ENCODE measurements at places on chromosomes 13 and 19.

DNA sequence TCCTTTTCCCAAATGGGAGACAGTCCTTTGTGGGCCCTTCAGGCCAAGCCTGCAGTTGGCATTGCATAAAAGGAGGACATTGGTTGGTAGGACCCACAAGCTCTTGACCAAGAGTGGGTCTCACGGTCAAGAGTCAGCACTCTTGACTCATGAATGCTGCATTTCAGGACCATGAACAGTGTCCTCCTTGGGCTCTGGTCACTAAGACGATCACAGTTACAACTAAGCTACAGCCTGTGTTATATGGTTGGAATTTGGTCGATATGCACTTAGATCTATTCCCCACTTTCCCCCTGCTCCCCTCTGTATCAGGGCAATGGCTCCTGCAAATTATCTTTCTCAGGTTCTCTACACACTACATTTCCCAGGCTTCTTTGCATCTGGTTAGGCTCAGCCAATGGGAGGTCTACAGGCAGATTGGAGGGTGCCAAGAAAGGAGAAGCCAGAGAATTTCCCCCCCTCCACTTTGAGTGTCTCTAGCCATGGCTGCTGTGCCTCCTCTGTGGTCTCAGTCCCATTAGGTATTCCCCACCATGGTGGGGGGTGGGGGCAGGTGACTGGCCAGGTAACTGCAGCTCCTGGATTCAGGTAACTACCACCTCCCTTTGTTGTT lies 3.1 kb upstream of the OLFM2 start:
- DNase-seq, result no peak

DNA sequence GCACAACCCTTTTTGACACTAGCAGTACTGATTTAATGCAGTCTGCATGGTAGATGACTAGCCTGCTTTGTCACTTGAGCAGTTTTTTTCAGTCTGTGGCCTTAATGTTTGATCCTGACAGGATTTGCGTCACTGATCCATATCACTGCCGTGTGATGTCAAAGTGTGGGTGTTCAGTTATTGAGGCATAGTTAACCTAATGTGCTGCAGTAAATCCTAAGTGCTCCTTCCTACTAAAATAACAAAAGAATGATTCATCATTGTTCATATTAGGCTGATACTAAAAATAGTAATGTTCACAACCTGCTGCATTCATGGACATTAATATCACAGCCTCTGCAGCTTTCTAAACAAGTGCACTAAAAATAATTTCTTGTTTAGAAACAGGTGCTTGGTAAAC lies 121.9 kb upstream of the MLNR start:
- DNase-seq, result no peak

DNA sequence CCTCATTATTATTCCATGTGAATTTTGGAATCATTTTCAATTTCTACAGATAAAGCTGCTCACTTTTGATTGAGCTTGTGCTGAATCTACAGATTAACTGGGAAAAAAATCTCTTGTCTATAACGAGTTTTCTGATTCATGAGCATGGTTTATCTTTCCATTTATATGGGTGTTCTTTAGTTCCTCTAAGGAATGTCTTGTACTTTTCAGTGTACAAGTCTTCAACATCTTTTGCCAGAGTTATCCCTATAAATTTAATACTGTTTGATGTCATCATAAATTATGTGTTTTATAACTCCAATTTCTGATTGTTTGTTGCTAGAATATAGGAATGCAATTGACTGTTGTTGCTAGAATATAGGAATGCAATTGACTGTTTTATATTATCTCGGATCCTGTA lies 533.8 kb downstream of the OLFM4 start:
- DNase-seq, result no peak

DNA sequence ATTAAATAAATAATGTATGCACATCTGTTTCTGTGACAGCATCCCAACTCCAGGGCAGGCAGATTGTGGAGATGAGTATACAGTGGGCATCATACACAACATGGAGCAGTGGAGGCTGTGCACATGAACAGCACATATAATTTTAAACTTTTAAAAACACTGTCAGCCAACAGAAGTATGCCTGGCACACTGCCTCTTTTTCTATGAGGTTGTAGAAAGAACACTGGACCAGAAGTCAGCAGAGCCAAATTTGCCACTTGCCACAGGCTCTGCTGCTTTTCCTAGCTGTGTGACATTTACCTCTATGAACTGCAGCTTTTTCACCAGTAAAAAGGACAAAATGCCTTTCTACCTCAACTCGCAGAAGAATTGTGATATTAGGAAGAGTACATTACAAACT lies 118.7 kb downstream of the FRY start:
- DNase-seq, result no peak

GRCh38 chr19:33492090-33492489 lies 29.5 kb downstream of the PEPD start:
- no peak for DNase-seq

DNA sequence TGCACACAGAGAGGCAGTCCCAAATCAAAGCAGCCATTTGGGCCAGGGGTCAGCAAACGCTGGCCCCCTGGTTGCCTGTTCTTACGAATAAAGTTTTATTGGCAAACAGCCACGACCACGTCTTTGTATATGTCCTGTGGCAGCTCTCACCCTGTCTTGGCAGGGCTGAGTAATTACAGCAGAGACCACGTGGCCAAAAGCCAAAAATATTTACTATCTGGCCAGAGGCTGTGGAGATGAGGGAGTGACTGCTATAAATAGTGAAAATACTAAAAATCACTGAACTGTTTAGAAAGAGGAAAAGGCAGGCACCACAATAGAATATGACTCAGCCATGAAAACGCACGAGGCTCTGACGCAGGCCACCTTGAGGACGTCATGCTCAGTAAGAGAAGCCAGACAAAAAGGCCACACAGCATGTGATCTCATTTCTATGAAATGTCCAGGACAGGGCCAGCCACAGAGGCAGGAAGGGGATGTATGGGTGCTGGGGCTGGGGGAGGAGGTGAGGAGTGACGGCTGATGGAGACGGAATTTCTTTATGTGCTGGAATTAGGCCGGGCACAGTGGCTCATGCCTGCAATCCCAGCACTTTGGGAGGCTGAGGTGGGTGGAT lies 29.4 kb downstream of the SMIM24 start:
- DNase-seq, result no peak

DNA sequence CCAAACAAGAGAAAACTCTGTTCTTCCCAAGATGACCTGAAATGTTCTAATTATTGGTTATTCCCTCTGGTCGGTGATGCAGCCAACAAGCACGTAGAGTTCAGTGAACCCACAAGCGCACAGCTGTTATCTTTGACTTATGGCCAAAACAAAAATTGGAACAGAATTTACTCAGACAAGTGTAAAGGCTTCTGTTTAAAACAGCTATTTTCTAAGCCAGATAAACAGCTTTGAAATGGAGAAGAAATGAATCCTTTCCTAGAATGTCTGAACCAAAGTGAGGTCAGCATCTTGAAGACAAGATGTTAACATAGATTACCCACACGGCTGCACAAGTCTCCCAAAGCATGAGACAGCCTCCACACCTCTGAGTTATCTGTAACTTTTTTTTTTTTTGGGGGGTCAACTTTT lies 669.2 kb downstream of the DIAPH3 start:
- DNase-seq, result no peak

- no peak for DNase-seq
These were observed 25.4 kb downstream of the PCDH9 start for GRCh38 chr13:67204764-67205163.

DNA sequence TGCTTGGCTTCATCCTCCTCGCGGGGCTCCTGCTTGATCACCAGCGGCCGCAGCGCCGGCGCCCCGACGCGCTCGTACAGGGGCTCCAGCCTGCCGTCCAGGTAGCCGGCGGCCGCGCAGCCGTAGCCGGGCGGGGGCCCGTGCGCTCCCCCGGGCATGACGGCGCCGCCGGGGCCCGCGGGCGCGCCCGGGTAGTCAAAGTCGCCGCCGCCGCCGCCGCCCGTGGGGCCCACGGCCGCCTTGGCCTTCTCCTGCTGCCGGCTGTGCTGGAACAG lies 497 bp downstream of the CEBPA start:
- no peak for DNase-seq

DNA sequence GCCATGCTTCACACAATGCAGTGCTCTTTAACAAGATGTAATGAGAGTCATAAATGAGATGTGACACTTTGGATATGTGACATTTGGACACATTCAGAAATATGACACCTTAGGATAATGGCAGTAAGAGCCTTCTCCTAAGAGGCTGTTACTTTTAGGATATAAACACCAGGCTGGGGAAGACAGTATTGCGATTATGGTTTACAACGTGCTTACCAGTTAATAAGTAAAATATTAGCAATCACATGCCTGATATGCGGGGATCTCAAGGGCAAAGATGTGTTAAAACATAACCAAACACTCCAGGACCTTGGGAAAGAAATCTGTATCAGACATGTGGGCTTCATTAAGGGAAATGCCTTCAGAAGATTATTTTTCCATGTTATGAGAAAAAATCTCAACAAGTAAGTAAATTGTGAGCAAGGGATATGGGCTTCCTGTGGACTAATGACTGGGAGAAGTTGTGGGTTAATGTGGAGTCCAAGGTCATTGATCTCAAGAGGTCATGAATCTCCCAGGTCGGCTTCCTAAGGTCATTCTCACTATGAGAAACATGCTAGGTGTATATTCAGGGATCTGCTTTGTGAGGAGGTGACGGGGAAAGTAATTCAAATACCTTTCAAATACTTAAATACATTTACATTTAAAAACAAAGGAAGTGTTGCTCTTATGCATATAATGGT lies 105.3 kb downstream of the STARD13 start:
- DNase-seq, result no peak

- DNase-seq, result no peak
These were observed 1287.7 kb downstream of the SLITRK5 start for GRCh38 chr13:88958821-88959220.

- DNase-seq, result no peak
These were observed 942.2 kb downstream of the PCDH17 start for GRCh38 chr13:58573743-58574142.

GRCh38 chr13:112744168-112745021 lies 54.6 kb downstream of the ATP11A start:
- no peak for DNase-seq

Data from CD4-positive, alpha-beta T cell treated with Interleukin-15 for 1 hour (primary cell).